Stimulated activated CD8-positive, alpha-beta memory T cell treated with anti-CD3 and anti-CD28 coated beads, Interleukin-15, amount 100 ng/mL, for 24 hours (primary cell): ENCODE measurements at places on chromosomes 7 and 10.

GRCh38 chr10:865924-866576, 65.5 kb downstream of the LARP4B start:
- DNase-seq, result no peak

DNA sequence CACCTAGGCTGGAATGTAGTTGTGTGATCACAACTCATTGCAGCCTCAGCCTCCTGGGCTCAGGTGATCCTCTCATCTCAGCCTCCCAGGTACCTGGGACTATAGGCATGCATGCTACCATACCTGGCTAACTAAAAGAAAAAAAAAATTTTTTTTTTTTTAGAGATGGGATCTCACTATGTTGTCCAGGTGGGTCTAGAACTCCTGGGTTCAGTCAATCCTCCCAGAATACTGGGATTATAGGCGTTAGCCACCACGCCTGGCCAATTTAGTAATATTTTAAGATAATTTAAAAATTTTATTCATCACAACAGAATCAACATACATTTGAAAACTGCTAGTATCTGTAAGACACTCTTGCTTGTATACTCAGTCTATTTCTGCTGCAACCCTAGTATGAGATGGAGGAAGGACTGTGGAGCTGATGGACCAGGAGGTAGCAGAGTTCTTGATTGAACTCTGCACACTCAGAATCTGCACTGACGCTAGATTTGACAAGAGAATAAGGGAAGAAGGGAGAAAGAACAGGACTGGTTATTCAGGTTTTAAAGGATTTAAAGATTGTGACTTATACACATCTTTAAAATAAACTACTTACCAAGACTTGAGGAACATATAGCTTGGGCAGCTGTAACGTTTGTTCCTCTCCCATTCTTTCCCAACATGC, 57.6 kb downstream of the VCL start:
- DNase-seq, result no peak

DNA sequence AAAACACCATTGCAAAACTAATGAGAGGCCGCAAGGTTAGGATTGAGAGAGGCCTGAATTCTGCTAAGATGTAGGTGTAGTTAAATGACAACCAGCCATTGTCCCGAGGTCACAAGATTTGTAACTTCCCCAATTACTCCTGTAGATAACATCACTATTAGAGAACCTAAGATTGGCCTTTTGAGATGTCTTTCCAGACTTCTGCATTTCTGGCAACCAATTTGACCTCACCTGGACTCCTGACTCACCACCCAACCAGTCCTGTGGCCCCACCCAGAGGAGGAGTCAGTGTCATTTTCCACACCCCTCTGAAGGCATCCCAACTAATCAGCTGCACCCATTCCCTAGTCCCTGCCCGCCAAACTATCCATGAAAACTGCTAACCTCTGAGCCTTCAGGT, 115.7 kb downstream of the PRKAG2 start:
- no peak for DNase-seq

DNA sequence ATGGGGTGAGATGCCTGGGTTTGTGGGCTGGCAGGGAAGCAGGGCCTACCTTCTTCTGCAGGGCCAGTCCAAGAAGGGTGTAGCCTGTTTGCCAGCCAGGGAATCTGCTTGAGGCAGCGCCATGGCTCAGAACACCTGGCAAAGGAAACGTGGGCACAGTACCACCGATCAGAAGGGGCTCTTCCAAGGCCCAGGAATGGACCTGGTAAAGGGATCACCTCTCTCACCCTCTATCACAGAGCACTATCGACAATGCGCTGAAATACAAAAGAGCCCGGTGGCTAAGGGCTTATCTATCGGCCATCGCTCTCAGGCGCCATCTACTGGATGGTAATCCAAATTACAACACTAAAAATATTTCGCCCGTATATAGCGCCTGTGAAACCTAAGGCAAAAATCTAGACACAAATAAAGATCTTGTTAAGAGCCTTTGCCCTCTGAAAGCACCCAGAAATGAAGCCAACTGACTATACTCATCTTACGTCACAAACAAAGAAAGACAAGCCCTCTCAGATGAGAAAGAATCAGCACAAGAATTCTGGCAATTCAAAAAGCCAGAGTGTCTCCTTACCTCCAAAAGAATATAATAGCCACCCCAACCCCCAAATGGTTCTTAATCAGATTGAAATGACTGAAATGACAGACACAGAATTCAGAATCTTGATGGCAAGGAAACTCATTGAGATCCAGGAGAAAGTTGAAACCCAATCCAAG, 217.8 kb upstream of the HPS1 start:
- DNase-seq, result no peak

- DNase-seq, result no peak
Observed at GRCh38 chr10:51862149-51862548, 162.8 kb upstream of the CSTF2T start.

DNA sequence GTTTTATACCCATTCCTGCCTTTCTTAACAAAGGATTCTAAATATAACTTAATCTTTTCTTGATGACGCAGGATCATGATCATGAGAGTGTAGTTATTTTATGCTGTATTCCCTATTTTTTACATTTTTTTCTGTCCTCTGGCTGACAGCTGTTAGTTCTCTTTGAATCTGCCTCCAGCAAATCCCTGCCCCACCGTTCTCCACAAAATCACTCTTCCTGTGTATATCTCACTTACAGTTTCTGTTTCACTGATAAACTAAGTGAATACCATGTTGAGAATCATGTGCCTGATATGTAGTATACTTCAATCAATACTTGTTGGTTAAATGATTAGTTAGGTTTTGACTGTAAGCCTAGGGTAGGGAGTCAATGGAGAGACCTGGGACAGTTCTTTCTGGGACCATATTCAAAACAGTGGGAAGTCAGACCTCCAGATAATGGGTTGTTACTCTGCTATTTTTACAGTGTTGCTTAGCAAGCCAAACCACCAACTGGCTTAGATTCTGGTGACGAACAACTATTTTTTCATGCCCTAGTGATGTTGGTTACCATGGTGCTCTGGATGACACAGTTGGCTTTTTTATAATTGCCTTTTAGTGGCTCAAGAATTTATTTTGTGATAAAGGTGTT, 12.8 kb downstream of the CNNM1 start:
- no peak for DNase-seq

- DNase-seq, result no peak
Observed at GRCh38 chr7:40987571-40987970, 715.3 kb downstream of the INHBA start.

DNA sequence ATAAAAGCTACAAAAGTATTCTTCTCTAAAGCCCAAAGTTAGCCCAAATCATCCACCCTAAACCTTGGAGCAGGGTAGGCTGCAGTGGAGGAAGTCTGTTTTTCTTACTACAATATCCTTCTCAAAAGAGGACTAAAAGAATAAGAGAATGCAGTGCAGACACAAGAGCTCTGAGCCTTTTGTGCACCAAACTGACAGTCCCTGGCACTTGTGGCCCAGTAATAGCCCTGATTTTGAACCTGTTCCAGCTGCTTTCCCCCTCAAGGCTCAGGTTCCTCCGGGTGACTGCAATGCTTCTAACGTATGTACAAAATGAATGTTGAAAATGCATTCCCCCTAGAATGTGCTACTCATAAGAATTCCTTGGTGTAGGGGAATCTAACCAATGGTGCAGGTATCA, 154.4 kb downstream of the JAZF1 start:
- no peak for DNase-seq

GRCh38 chr7:125112850-125113249, 183.2 kb upstream of the POT1 start:
- DNase-seq, result no peak

GRCh38 chr7:139355320-139355719, 4.4 kb upstream of the LUC7L2 start:
- no peak for DNase-seq

- DNase-seq, result no peak
Observed at GRCh38 chr10:31087011-31087410, 55.3 kb upstream of the ZNF438 start.

- DNase-seq, result no peak
Observed at GRCh38 chr7:34061149-34061548, 155.8 kb downstream of the BMPER start.

DNA sequence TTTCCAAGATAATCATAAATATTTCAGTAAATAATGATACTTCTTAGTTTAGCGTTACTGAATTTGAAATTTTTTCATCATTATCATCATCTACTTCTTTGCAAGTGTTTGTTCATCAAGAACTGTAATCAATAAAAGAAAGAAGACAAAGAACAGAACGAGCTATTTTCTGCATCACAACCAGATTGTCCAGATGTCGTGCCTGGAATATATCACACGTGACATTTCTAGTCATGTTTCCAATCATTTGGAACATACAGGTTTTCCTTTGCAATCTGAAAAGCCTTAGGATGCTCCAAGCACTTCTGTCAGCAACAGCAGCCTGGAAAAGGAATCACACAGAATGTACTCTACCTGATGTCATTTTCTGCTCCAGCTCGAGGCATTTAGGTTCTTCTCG, 107.4 kb downstream of the FAM107B start:
- DNase-seq, result no peak
